Neuronal stem cell (in vitro differentiated cells): ENCODE measurements at places on chromosomes 5 and 9.
A peak's percentile ranks its signal among the peaks of the same experiment; 100 is the strongest.

DNA sequence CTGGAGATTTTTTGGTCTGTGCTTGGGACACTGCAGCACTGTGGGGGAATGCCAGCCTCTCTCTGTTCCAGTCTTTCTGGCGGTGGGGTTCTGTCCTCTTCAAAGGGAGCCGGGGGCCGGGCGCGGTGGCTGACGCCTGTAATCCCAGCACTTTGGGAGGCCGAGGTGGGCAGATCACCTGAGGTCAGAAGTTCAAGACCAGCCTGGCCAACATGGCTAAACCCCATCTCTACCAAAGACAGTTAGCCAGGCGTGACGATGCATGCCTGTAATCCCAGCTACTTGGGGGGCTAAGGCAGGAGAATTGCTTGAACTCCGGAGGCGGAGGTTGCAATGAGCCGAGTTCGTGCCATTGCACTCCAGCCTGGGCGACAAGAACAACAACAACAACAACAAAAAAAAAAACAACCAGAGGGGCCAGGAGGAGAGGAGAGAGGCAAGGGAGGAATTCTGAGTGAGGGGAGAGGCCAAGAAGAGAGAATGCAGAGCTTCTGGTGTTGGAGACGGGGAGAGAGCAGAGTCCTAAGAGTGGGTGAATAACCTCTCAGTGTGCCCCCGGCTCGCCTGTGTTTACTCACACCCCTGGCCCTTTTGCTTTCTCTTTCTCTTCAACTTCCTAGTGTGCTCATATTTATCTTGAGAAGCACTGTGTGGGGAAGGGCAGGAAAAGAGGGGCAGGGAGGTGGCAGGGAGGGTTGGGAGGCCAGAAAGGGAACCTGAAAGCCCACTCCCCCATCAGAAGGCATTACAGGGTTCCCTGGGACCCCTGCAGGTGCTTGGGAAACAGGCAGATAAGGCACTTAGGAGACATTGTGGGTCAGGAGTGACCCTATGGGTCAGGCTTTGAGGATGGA, 3.2 kb upstream of the SET start:
- H3K4me1 ChIP-seq = peaks cover 15% of the 10 kb centered on the region
- H3K27ac ChIP-seq = no peak overlapping the region
- H3K36me3 ChIP-seq = peaks cover 8% of the 10 kb centered on the region
- no peak overlapping the region for H3K4me3 ChIP-seq
- no peak for DNase-seq

DNA sequence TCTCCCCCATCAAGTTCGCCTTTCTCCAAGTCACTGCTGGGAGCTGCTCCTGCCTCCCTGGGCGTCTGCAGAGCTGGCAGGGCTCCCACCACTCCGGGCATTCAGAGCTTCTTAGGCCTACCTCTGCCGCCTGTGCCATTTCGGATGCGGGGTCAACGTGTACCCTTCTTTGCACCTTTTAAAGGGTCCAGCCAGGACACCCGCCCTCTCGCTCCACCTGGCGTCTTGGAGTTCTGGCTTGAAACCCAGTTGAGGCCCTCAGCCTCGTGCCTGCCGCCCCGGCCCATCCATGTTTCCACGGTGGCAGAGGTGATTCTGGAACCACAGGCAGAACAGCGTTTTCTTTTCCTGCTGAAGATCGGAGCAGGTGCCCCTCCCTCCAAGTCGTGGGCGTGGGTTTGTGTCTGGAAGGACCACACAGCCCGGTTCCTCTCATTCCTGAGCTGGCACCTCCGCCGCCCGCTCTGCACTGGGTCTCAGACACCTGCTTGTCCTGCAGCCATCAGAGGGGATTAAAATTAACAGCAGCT, 32.9 kb downstream of the NDUFS6 start:
- no peak overlapping the region for H3K27ac ChIP-seq
- H3K4me3 ChIP-seq = no peak overlapping the region
- no peaks in the 10 kb centered on the region for H3K36me3 ChIP-seq
- no peaks in the 10 kb centered on the region for H3K27me3 ChIP-seq
- DNase-seq = no peak

DNA sequence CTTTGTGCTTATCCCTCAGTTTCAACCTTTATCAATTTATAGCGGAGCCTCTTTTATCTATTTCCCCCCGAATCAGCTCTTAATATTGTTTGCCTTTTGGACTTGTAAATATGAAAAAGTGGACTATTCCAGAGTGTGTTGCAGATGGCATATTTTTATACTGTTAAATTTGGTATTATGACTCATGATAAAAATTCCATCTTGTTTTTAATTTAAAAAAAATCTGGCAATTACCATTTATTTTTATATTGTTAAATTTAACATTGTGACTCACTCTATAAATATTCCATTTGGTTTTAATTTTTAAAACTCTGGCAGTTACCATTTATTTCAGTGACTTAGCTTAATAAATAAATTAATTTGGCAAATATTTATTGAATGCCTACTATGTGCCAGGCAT, 37.5 kb downstream of the RBM27 start:
- H3K4me3 ChIP-seq = no peak overlapping the region
- DNase-seq = no peak
- no peak overlapping the region for H3K27ac ChIP-seq
- peaks cover 8% of the 10 kb centered on the region for H3K36me3 ChIP-seq

DNA sequence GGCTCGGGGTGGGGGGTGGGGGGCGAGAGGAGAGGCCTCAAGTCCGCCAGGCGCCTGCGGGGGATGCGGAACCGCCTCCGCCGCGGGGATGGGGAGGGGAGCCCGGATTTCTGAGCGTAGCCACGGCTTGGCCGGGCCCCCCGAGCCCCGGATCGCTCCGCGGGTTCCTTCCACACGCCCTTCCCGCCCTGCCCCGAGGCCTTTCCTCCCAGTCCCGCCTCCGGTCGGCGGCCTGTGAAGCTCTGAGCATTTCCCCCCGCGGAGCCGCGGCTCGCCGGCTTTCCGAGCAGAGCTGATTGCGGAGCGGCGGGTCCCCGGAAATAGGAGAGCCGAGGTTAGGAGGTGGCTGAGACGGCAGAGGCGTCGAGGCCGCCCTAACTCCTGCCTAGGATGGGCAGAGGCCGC, 6.1 kb downstream of the IRX4 start:
- no peak for DNase-seq
- peaks cover 96% of the 10 kb centered on the region for H3K27me3 ChIP-seq
- H3K4me1 ChIP-seq = peaks cover 12% of the 10 kb centered on the region
- H3K4me3 ChIP-seq = no peak overlapping the region
- H3K36me3 ChIP-seq = peaks cover 10% of the 10 kb centered on the region
- no peak overlapping the region for H3K27ac ChIP-seq

DNA sequence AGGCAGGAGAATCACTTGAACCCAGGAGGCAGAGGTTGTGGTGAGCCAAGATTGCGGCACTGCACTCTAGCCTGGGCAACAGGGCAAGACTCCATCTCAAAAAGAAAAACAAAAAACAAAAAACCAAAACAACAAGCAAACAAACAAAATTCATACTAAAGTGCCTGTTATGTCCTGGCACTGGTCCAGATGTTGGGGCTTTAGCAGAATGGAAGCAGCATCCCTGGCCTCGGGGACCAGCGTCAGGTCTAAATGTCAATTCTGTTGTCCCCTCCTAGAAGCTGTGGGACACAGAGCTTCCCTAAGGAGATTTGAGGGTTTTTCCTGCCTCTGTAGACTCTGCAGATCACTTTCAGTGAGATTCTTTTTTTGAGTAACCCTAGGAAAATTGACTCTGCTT, 26.2 kb downstream of the PPARGC1B start:
- no peak overlapping the region for H3K4me3 ChIP-seq
- no peak overlapping the region for H3K27ac ChIP-seq
- H3K4me1 ChIP-seq = peaks cover 9% of the 10 kb centered on the region
- no peaks in the 10 kb centered on the region for H3K36me3 ChIP-seq
- DNase-seq = no peak

DNA sequence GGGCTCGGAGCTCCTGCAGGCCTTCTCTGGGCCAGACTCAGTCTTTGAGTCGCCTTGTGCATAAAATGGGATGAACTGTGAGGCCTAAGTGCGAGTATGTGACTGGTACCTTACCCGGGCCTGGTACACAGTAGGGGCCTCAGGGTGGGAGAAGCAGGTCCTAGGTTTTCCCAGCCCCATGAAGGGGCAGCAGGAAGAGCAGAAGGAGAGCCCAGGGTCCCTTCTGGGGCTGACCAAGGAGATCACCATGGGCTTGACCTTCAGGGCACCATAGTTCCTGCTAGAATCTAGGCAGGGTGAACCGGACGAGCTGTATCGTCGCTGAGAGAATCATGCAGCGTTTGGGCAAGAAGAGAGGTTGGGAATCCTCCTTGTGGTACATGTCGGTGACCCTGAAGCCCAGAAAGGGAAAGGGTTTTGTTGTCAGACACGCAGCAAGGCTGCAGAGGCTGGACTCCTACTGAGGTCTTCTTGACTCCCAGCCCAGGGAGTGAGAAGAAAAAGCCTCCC, 373 bp upstream of the PHYKPL start:
- peaks cover 20% of the 10 kb centered on the region for H3K36me3 ChIP-seq
- peaks cover 6% of the 10 kb centered on the region for H3K4me1 ChIP-seq
- no peak overlapping the region for H3K27ac ChIP-seq
- peak overlapping the region; percentile 93 for H3K4me3 ChIP-seq
